ENCODE measurements at places on chromosomes 6 and 20. TPM values are rescaled to one million over a fixed set of nuclear protein-coding genes. Genes with fewer than 3 reads are reported as not detected.
A peak's percentile ranks its signal among the peaks of the same experiment; 100 is the strongest.

- H3K4me3 ChIP-seq = no peak overlapping the region
- H3K27ac ChIP-seq = no peak overlapping the region
- H3K27me3 ChIP-seq = peaks cover 13% of the 10 kb centered on the region
- peaks cover 12% of the 10 kb centered on the region for H3K4me1 ChIP-seq
- DNase-seq = no peak
Measured at GRCh38 chr6:169798764-169799473, 47.5 kb downstream of the ERMARD start.

POM121L2 gene
- not detected for total RNA-seq

DNA sequence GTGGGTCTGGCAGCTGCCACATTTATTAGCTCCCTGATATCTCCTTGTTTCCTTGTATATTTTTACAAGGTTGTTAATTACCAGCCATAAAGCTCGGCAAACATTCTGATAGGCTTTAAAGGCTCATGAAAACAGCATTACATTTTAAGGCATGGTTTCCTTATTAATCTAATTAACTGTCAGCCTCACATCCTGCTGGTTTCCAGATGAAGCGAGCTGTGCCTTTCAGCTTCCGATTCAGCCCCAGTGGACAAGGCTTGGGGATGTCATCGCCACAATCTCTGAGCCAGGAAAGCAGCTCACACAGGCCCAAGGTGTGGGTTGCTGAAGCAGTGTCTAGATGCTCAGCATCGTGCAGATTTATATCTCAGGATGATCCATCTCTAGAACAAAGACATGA is 66.0 kb upstream of the RALY start:
- no peak for DNase-seq
- no peak overlapping the region for H3K4me3 ChIP-seq
- H3K36me3 ChIP-seq = no peaks in the 10 kb centered on the region

- no peak for DNase-seq
- H3K4me1 ChIP-seq = peaks cover 40% of the 10 kb centered on the region
- H3K4me3 ChIP-seq = no peak overlapping the region
- no peaks in the 10 kb centered on the region for H3K36me3 ChIP-seq
- no peaks in the 10 kb centered on the region for H3K27me3 ChIP-seq
- H3K27ac ChIP-seq = peak overlapping the region; percentile 4
Measured at GRCh38 chr6:36065916-36066315, 38.3 kb downstream of the MAPK14 start.

MYB gene
- total RNA-seq = 0.13 TPM

DNA sequence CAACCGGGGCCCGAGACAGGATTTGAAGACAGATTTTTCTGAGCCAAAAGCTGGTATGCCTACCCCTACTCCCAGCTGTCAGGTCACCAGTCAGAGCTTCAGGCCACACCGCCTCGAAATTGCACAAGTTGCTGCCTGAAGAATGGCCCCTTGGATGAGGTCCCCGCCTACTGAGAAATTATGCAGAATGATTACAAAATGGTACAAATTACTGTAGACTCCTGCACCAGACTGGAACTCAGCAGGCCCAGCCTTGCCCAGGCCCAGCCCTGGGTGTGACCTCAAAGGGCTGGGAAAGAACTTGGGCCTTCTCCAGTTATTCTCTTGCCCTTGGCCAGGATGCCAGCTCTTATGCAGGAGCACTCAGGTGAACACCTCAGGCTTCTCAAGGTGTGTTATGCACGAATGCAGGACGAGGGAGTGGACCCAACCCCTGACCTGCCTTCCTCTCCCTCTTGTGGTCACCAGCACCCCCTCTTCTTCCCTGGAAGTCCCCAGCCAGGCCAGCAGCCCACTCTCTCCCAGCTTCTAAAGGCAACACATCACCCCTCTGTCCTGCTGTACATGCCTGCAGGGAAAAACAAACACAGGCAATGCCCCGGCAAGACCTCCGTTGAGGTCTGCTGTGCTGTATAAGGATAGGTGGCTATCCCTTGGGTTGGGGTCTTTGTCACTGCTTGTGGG is 88.7 kb upstream of the NAA20 start:
- no peak overlapping the region for H3K4me3 ChIP-seq
- H3K36me3 ChIP-seq = no peaks in the 10 kb centered on the region
- no peak overlapping the region for H3K27ac ChIP-seq
- no peak for DNase-seq
- H3K27me3 ChIP-seq = no peaks in the 10 kb centered on the region
- H3K4me1 ChIP-seq = peaks cover 13% of the 10 kb centered on the region

- peaks cover 2% of the 10 kb centered on the region for H3K36me3 ChIP-seq
- H3K4me1 ChIP-seq = peaks cover 12% of the 10 kb centered on the region
- no peak for DNase-seq
- H3K27ac ChIP-seq = peak overlapping the region; percentile 30
Measured at GRCh38 chr6:165910184-165910966, 247.3 kb upstream of the PDE10A start.

GRCh38 chr6:110541701-110542309 is 65.4 kb upstream of the SLC22A16 start:
- no peak overlapping the region for H3K4me3 ChIP-seq
- peaks cover 26% of the 10 kb centered on the region for H3K4me1 ChIP-seq
- H3K27me3 ChIP-seq = no peaks in the 10 kb centered on the region
- no peak overlapping the region for H3K27ac ChIP-seq
- H3K36me3 ChIP-seq = peaks cover 3% of the 10 kb centered on the region
- no peak for DNase-seq

Data from chondrocyte (in vitro differentiated cells).